ENCODE measurements at places on chromosomes 12 and 14.

DNA sequence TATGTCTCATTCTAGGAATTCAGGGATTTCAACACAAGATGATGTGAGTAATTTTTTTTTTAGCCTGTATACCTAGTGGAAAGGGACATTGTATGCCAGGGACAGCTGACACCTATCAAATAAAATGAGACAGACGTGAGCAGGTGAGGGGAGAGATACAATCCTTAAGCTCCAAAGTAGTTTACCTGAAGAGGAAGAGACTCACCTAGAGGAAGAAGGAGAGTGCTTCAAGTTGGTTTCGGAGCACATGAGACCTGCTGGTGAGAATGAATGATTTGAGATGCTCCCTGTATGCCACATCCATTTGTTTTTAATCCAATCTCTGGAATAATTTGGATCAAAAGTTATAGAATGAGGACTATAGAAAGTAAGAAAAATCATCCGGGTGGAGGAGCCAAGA lies 915.4 kb upstream of the FBXO33 start:
- DNase-seq = no peak

DNA sequence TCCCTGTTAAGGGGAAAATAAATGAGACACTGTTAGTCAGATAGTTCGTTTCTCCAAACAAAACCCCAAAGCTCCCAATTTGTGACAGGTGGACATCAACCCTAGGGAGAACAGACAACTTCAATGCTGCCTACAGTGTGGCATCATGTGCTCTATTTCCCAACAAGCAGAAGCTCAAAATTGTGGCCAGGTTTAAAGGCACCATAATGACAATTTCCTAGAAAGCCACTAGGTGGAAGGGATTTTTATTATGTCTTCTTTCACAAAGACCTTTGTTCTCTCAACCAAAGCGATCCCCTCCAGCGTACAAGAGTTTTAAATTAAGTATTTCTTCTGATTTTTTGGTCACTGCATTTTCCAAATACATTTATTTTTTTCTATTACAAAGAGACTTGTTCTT lies 88.0 kb upstream of the MBIP start:
- no peak for DNase-seq

GRCh38 chr14:65637780-65638179 lies 225.2 kb downstream of the FUT8 start:
- no peak for DNase-seq

DNA sequence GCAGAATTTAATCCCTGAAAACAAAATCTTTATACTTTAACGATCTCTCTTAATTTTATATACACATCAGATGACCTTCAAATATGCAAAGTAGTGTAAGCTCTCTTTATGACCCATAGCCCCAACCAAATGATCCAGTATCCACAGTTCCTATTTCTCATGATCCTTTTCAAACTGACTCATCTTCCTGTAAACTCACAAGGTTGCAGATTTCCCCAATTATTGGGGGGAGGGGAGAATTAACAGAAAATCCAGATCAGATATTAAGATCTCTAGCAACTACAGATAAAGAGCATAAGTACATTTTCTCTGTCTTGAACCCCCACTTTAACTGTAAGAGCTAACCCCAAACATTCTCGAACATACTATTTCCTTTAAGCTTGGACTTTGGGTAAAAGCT lies 12.5 kb downstream of the GNS start:
- no peak for DNase-seq

DNA sequence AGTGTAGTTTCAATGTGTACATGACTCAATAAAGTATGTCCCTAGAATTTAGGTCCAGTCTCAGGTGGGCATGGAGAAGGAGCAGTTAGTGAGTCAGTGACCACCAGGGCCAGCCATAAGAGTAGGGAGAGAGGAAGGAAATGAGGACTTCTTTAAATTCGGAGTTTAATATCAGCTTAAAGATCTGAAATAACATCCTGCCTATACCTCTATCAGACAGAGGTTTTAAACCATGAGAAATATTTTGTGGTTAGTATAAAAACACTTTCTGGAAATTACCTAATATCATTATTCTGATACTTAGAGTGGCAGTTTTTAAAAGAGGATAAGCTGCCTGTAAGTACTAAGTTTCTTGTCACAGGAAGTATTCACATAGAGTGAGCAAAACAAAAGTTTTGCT lies 61.7 kb upstream of the ST8SIA1 start:
- DNase-seq = no peak

GRCh38 chr14:68364792-68365192 lies 428.1 kb downstream of the ZFP36L1 start:
- DNase-seq = no peak

GRCh38 chr12:59583003-59583712 lies 12.7 kb upstream of the SLC16A7 start:
- DNase-seq = no peak

DNA sequence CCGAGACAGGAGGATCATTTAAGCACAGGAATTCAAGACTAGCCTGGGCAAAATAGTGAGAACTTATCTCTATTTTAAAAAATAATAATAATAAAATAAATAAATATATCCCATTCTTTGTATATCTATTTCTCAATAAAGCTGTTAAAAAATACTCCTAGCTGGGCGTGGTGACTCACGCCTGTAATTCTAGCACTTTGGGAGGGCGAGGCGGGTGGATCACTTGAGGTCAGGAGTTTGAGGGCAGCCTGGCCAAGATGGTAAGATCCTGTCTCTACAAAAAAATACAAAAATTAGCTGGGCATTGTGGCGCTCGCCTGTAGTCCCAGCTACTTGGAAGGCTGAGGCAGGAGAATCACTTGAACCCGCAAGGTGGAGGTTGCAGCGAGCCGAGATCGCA lies 75.7 kb upstream of the TBX3 start:
- DNase-seq = no peak

DNA sequence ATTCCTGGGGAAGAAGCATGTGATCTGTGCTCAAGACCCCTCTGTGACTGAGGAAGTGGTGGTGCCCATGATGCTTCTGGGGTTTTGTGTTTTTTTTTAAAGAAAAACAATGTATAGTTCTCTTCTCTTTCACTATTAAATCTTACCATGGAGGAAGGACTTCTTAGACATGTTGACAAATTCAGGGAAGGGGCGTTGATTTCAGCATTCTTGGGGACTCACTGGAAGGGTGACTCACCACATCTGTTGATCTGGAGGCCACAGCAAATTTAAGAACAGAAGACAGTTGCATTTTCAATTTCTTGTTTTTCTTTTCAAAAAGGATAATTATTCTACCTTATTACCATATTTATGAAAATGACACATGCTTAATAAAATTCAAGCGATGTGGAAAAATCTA lies 152.9 kb upstream of the RTL1 start:
- no peak for DNase-seq

DNA sequence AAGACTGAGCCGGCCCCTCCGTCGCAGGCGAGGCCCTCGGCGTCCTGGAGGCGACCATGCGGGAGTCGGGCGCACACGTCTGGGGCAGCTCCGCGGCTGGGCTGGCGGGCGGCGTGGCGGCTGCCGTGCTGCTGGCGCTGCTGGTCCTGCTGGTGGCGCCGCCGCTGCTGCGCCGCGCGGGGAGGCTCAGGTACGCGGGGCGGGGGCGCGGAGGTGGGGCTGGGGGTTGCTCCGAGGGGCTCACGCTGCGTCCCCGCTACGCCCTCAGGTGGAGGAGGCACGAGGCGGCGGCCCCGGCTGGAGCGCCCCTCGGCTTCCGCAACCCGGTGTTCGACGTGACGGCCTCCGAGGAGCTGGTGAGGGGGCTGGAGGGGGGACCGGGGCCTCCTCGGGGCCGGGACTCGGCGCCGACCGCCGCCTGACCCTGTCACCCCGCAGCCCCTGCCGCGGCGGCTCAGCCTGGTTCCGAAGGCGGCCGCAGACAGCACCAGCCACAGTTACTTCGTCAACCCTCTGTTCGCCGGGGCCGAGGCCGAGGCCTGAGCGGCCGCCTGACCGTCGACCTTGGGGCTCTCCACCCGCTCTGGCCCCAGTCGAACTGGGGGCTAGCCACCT lies 7.8 kb downstream of the AMN start:
- DNase-seq = no peak

DNA sequence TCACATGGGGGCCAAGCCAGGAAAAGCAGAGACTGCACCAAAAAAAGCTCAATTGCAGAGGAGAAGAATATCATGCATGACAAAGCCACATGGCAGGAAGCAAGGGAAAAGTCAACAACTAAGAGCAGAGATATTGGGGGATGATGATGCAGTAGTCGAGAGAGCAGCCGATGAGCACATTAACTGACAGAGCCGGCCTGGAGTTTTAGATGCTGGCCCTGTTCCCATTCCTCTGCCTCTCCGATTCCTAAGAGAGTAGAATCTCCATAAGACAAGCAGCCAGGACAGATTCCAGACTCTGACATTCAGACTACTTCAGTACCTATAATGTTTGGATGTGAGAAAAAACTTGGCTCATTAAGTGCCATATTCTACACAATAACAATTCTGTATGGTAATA lies 155.9 kb downstream of the KCNH5 start:
- no peak for DNase-seq

- DNase-seq = no peak
Measured at GRCh38 chr14:74620497-74620921, 8.5 kb upstream of the LTBP2 start.

- no peak for DNase-seq
Measured at GRCh38 chr14:60622210-60622916, 26.9 kb downstream of the SIX1 start.

GRCh38 chr12:116370004-116370404 lies 92.5 kb upstream of the MED13L start:
- no peak for DNase-seq

DNA sequence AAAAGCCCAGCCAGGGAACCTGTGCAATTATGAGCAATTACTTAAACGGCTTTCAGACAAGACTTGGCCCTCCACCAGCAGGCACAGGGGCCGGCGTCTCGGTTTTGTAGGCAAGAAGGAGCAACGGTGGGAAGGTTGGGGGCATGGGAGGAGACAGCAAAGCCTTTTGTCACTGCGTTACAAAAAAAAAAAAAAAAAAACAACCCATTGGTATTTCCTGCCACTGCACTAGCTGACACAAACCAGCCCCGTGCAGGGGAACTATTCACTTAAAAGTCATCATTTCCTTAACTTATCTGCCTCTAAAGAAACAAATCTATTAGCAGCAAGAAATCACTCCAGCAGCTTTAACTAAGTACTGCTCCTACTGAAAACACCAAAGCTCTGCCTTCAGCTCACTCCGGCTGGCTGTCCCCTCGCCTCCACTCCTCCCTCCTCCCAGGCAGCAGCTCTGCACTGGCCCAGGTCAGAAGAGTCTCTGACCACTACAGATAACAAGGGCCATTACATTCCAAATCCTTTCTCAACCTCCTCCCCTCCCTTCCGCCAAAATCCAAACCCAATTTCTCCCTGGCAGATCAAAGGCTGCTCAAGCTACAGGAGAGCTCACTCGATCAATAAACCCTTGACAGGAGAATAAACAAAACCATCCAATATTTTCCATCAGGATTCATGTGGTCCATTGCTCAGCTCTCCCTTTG lies 105.2 kb upstream of the CDKN3 start:
- no peak for DNase-seq

GRCh38 chr12:113049976-113050742 lies 6.4 kb upstream of the DTX1 start:
- DNase-seq = no peak

DNA sequence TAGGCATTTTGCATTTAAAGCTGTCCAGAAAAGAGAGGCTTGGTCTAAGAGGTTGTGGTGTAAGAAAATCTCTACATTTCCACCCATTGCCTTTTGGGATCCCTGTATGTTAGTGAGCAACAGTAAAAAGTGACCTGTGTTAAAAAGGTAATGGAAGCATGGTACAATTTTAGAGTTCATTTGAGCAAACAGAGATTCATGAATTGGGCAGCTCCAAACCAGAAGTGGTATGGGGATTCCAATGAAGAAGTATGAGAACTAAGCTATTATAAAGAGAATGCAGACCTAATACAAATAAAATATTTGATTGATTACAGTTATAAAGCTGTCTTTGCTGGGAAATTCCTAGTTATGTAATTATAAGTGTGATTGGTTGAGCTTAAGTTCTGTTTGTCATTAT lies 907.0 kb downstream of the DIO2 start:
- no peak for DNase-seq

DNA sequence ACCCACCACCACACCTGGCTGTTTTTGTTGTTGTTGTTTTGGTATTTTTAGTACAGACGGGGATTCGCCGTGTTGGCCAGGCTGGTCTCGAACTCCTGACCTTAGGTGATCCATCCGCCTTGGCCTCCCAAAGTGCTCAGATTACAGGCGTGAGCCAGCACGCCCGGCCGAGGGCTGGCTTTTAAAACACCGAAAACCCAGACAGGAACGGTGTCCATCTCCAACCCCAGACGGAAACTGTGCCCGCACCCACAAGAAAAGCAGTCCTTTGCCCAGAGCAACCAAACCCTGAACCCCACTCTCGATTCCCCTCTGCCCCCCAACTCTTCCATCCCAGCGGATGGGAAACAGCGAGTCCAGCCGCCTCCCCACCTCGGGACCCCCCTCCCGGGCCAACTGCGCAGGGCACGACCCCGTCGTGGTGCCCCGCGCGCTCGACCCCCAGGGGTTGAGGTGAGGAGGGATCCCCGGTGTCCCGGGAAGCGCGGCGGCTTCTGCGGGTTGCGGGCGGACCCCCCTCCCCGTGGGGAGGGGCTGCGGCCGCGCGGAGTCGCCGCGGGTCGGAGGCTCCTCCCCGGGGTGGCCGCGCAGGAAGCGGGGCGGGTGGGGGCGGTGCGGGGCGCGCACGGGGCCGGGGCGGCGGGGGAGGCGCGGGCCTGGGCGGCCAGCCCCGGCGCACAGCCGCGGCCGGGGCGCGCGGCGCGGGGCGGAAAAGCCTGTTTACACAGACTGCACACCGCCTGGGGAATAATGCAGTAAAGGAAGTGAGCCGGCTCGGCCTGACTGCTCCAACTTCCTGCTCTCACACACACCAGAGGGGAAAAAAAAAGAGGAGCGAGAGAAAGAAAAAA lies at the start of gene ELK3:
Gene ELK3, plus strand, starts transcription at position 651 of the 851 bp plus-strand sequence.
- no peak for DNase-seq

DNA sequence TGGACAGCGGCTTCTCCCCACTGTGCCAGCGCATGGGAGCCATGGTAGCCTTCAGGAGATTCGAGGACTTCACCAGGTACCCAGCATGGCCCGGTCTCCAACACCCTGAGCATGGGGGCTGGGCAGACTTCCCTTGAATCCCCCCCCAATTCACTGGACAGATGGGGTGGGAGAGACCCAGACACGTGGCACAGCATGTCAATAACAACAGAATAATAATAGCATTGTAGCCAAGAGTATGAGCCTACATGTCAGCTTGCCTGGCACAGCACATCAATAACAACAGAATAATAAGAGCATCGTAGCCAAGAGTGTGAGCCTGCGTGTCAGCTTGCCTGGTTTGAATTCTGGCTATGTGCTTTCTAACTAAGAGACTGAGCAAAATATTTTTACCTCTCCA lies 76.4 kb downstream of the FOXN4 start:
- DNase-seq = no peak
